ENCODE measurements at places on chromosomes 13 and 19. TPM values are rescaled to one million over a fixed set of nuclear protein-coding genes. Genes with fewer than 3 reads are reported as not detected.
A peak's percentile ranks its signal among the peaks of the same experiment; 100 is the strongest.

EFNA2 gene
- not detected for total RNA-seq

ALKBH6 gene
- total RNA-seq: 13.7 TPM

SBSN gene
- total RNA-seq: not detected

ZNF491 gene
- 1.9 TPM for total RNA-seq

ZNF274 gene
- total RNA-seq: 34.7 TPM

ZNF714 gene
- total RNA-seq: 10.8 TPM

COX6B2 gene
- total RNA-seq: 0.27 TPM

ZNF730 gene
- total RNA-seq: 1.3 TPM

DNA sequence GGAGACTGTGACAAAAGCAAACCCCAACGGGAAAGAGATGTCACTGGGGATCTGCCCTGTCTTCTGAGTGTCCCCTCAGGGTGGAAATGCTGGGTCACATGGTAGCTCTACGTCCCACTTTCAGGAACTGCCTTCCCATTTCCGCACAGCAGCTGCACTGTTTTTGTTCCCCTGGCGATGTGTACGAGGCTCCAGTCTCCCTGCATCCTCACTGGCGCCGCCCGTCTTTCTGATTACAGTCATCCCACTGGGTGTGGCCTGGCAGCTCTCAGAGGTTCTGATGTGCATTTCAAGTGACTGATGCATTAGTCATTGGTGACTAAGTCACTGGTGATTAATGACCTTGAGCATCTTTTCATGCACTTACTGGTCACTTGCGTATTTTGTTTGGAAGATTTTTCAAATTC lies 21.2 kb downstream of the PCID2 start:
- DNase-seq: no peak

DNA sequence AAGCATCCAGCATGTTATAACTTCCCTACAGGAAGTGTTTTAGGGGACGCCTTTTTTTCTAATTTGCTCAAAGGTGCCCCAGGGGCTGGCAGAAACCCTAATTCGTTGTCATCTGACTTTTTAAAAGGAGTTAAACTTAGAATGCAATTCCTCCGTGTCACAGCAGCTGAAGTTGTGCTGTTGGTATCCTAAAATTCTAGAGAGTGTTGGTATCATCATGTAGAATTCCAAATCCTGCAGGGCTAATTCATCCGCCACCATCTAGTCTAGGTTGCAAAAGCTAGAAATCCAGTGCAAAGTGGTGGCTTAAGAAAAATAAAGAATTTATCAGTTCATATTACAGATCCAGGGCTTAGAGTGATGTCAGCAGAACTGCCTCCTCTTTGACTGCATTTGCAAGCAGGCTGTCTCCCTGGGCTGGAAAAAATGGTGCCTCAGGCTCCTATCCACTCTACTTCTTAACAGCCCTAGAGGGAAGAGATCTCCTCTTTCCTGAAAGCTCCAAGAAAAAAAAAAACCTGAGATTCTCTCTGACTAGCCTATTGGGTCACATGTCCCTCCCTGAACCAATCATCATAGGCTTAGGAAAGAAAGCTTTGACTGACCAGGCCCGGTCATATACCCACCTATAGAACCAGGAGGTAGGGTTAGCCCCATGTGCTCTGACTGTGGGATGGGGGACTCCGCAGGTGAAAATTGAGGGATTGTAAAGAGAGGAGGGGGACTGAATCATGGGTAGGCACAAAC lies 73.0 kb downstream of the MAP4K1 start:
- DNase-seq: no peak

DNA sequence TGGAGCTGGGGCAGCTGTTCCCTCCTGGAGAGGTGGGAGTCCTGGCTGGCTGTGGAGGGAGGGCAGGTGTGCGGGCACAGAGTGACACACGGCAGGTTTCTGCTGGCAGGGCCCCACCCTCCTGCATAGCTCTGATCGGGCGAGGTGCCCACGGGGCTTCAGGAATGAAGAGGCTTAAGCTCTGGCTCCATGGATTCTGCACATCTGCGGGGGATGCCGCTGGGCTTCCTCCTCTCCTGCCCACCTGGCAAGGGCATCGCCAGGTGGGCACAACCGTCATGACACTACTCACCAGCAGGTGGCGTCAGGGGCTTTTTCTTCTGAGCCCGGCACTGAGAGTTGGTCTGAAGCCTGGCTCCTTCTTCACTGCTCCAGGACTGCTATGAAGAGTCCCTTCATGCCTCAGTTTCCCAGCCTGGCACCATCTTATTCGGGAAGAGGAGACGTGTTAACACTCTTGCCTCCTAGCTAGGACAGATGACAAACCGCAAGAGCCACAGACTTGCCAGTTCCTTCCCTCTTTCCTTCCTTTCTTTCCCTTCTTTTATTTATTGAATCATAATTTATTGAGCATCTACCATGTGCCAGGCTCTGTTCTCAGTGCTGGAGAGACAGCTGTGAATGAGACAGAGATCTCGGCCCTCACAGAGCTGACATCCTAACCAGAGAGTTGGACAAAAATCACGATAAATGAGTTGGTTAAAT lies 15.2 kb upstream of the PAK4 start:
- peak; percentile 52 for DNase-seq

- DNase-seq: no peak
Measured at GRCh38 chr13:37094840-37095239, 10.6 kb downstream of the CSNK1A1L start.

GRCh38 chr19:49807904-49808675 lies 5.0 kb downstream of the FUZ start:
- DNase-seq: no peak

DNA sequence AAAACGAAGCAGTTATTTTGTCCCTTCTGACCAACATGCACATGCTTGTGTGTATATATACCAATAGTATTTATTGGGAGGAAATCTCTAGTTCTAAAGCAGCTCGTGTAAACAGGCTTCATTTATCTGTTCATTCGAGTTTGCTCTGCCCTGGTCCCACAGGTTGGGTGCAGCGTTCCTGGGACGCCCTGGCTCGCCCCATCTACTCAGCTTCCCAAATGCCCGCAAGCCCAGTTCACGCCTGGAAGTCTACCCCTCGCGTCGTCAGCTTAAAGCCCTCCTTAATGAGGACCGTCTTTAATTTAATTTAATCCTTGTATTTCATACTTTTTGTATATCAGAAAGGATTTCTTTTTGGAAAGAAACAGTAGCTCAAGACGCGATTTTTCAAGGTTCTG lies 604 bp downstream of the THSD1 start:
- DNase-seq: no peak

GRCh38 chr19:33332248-33332647 lies 29.9 kb upstream of the CEBPA start:
- DNase-seq: peak; percentile 55

GRCh38 chr13:70518081-70518480 lies 409.8 kb upstream of the KLHL1 start:
- no peak for DNase-seq

DNA sequence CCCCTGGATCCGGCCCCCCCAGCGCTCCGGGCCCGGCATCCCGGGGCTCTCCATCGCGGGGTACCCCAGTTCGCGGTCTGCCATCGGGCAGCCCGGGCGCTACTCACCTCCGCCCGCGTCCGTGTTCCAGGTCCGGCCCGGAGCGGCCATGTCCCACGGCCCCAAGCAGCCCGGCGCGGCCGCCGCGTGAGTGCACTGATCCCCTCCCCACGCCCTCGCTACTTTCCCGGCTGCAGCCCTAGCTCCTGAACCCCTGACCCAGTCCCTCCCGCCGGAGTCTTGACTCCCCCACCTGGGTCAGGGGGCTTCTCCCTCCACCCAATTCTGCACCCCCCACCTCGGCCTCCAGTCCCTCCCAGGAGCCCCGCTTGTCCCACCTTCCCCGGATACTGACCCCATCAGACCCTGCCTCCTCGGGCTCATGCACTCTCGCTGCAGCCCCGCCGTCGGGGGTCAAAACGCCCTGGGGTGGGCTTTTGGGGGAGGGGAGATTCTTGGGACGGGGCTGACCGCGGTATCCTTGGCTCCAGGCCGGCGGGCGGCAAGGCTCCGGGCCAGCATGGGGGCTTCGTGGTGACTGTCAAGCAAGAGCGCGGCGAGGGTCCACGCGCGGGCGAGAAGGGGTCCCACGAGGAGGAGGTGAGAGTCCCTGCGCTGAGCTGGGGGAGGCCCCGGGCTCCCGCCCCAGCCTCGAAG lies 566 bp downstream of the HMG20B start:
- no peak for DNase-seq

GRCh38 chr13:88919970-88920628 lies 1248.9 kb downstream of the SLITRK5 start:
- DNase-seq: peak; percentile 88

GRCh38 chr19:38233740-38234251 lies 9.8 kb upstream of the DPF1 start:
- DNase-seq: peak; percentile 44

Measured in hematopoietic multipotent progenitor cell (in vitro differentiated cells).